ENCODE measurements at places on chromosomes 16 and 17. TPM values are rescaled to one million over a fixed set of nuclear protein-coding genes. Genes with fewer than 3 reads are reported as not detected.

HOXB1 gene
- not detected for total RNA-seq

PYDC1 gene
- not detected for total RNA-seq

ZPBP2 gene
- not detected for total RNA-seq

ZNF771 gene
- 15.6 TPM for total RNA-seq

SHISA6 gene
- total RNA-seq = not detected

NOD2 gene
- total RNA-seq = under 0.01 TPM
